ENCODE measurements at places on chromosomes 6 and 20.

GRCh38 chr6:96735332-96735731 lies 101.9 kb downstream of the GPR63 start:
- no peak for DNase-seq

GRCh38 chr6:39426073-39426456 lies 103.6 kb upstream of the KCNK16 start:
- no peak for DNase-seq

- no peak for DNase-seq
Measured at GRCh38 chr6:56749632-56750151, 107.0 kb upstream of the DST start.

- DNase-seq = no peak
Measured at GRCh38 chr6:27358786-27359185, 29.8 kb upstream of the ZNF391 start.
